ENCODE measurements at places on chromosomes 5 and 9.

GRCh38 chr5:53893626-53894025 lies 333.2 kb downstream of the NDUFS4 start:
- DNase-seq = no peak

DNA sequence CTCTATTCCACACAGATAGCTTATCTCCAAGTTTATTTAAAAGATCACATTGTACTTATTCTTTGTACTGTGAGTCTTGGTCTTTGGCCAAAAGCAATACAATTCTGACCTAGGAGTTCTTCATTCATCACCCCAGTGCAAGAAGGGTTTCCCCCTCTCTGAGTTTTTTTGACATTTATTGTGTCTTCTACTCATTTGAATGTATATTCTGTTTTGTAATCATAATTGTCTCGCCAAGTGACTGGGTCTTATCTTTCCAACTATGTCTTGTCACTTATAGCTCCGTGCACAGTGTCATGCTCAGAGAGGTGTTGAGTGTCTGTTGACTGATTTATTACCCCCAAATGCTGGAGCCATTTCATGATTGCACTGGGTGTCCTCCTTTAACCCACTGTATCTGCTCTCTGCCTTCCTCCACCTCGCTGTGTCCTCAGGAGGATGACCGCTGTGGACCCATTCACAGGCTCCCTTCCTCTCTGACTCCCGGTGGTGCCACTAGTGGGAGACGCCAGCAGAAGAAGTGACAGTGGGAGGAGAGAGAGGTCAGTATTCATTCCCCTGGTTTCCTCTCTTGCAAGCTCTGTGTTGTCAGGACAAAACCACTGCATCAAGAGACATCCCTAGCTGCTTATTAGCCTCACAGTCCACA lies 11.2 kb upstream of the TRIO start:
- DNase-seq = no peak

DNA sequence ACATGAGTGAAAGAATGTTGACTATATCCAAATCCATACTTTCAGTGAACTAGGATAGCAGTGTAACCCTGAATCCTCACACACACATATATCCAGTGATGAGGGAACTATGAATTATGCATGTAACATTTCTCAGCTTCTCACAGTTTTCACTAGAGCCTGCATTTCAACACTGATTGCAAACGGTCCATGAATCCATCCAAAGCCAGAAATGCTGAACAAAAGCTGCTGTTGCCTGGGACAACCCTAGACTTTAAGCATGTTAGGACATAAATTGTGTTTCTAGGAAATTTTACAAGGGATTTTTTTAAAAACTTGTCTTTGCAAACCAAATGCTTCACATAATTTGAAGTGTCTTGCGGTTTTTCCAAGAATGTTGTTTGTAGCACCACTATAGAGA lies 2010.0 kb upstream of the WWC1 start:
- no peak for DNase-seq

GRCh38 chr5:66888613-66889012 lies 292.4 kb downstream of the MAST4 start:
- DNase-seq = no peak

DNA sequence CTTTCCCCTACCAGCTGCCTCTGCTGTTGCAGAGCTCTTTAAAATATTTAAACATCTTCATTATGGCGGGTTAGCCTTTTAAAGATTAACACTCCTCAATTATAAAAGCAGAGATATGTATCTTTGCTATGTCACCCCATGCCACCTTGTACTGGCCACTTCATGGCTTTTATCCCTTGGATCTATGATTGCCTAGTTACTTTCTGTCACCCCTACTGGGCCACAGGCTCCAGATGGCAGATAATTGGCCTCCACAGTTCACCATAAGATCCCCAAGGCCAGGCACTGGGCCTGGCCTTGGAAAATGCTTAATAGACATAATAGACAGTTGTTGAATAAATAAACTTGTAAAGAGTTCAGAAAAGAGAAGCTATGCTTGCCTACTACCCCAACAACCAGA lies 142.0 kb upstream of the SHB start:
- DNase-seq = no peak

Data from T-helper 1 cell (primary cell).